ENCODE measurements at places on chromosomes 16 and 17.
A peak's percentile ranks its signal among the peaks of the same experiment; 100 is the strongest.

- DNase-seq = no peak
Measured at GRCh38 chr17:72816406-72816805, 276.1 kb downstream of the SLC39A11 start.

DNA sequence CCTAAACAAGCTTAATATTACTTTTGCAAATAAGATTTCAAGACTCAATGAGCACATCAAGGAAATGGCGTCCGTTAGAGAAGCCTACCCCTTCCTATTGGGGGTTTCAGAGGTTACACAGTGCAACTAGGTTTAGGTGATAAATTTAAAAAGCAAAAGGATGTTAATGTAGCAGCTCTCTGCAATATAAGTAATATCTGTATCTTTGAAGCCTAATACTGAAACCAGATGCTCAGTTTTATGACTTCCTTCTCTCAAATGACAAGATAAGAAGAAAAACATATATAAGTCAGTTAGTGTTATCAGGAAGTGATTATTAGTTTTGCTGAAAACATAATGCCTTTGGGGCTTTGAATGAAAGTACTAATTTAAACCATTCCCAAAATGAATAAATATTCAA lies 54.3 kb upstream of the MED13 start:
- peak; percentile 62 for DNase-seq

DNA sequence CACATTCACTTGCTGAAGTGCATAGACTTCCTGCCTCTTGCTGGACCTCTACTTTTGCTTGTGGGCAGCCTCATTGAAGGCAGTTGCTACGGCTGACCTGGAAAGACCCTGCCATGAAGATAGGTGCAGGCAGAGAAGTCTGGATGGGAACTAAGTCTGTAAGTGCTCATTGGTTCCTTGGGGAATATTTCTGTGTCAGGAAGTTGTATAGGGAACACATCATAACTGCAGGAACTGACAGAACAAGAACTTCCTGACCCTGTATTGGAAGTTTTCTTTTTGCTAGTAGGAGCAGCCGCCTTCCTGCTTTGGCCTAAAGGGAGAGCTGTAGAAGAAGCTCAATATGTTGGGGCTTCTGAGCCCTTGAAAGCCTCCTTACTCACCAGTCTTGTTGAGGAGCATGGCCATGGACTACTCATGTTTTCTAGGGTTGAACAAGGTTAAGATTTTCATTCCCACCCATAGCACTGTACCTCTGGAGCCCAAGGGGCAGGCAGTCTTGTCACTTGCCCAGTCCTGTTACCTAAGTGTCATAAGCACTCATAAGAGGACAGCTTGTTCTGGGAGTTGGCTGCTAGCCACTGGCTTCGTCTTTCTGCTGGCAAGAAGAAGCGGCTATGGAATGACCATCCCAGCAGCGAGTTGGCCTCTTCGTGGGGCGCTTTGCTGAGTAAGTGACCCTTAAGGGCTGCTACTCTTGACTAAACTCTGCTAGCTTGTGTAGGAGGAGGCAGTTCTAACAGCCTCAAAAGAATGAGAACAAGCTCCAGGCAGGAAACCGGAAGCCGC lies 7.2 kb downstream of the UBFD1 start:
- DNase-seq = no peak

GRCh38 chr17:41617698-41618097 lies 5.1 kb upstream of the KRT16 start:
- no peak for DNase-seq

DNA sequence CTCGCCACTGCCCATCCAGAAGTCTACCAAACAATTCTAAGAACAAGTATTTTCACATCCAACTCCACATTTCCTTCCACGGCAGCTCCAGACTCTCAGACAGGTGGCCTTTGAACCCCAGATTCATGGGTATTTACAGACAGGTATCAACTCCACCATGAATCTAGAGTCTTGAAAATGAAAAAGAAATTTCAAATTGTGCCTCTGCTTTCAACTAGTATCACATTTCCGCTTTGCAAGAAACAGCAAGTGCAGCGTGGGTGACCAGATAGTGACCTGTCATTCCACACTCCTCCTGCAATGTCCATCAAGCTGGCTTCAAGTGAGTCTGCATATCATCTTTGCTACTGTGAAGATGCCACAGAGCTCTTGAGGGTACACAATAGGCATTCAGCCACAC lies 232.4 kb upstream of the RPL38 start:
- no peak for DNase-seq

GRCh38 chr17:48068491-48068961 lies 20.4 kb downstream of the NFE2L1 start:
- DNase-seq = no peak

GRCh38 chr17:48237456-48237855 lies 129.9 kb downstream of the SNX11 start:
- DNase-seq = no peak

DNA sequence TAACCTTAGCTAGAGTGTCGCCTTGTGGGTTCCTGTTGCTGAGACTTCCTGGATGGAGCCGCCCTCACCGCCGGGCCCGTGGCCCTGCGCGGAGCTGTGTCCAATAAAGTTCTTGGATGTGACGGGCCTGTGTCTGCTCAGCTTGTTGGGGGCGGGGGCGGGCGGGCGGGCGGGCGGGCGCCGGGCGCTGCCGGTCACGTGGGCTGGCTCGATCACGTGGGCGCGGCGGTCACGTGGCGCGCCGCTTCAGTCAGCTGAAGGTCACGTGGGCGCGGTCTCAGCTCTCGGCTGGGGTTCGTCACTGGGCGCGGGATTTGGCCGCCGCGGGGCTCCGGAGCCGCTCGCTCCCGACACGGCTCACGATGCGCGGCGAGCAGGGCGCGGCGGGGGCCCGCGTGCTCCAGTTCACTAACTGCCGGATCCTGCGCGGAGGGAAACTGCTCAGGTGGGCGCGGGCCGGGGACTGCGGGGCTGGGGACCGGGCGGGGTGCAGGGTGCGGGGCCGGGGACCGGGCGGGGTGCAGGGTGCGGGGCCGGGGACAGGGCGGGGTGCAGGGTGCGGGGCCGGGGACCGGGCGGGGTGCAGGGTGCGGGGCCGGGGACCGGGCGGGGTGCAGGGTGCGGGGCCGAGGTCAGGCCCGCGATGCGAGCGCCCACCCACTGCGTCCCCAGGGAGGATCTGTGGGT lies at the start of gene AMDHD2:
Gene AMDHD2 (plus strand): TSS at position 275 of the 687 bp plus-strand sequence. CDS start 88 bp downstream, at position 363.
- DNase-seq = peak; percentile 99

DNA sequence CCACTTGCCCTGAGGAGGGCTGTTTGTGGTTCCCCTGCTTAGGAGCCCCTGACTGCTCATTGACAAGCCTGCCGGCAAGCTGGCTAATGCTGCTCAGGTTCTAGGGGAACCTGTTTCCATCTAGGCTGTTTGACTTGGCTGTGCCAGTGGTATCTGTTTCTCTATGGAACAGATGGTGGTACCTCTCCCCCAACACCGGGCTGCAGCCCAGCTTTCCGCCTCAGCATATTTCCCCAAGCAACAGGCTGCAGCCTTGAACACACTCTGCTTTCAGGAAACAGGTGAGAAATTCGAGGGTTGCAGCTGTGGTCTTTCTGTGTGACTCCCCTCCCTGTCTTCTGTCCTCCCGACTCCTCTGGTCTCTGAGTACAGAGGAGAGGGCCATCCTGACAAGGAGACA lies 132.3 kb downstream of the TMEM132E start:
- no peak for DNase-seq
